ENCODE measurements at places on chromosomes 1 and 21.

- DNase-seq = peak; percentile 55
These were observed 2.7 kb downstream of the CDC14A start for GRCh38 chr1:100354971-100355394.

GRCh38 chr1:43864111-43865045 lies 69.2 kb upstream of the ARTN start:
- DNase-seq = no peak

GRCh38 chr1:205563927-205564441 lies 59.5 kb downstream of the CDK18 start:
- DNase-seq = no peak

DNA sequence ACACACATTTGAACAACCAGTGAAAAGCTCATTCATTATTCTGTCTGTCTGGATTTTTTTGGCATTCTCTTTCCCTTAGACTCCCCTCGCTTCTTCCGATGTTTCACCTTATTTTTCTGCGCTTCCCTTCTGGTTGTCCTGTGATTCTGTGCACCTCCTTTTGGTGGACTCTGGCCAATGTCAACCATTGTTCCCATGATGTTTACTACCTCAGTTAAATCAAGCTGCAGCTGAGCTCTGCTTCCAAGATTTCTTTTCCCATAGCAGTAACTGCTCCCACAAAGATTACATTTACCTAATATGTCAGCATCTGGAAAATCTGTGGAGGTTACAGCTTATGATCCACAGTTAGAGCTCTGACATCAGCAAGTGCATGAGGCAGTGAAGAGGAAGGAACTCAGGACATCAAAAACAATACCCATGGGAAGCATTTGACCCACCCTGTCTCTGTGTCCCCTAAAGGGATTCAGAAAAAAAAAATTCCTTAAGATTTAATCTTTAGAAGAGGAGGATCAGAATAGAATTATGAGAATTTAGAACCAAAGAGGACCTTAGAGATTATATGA lies 69.9 kb upstream of the ADAMTS5 start:
- no peak for DNase-seq

DNA sequence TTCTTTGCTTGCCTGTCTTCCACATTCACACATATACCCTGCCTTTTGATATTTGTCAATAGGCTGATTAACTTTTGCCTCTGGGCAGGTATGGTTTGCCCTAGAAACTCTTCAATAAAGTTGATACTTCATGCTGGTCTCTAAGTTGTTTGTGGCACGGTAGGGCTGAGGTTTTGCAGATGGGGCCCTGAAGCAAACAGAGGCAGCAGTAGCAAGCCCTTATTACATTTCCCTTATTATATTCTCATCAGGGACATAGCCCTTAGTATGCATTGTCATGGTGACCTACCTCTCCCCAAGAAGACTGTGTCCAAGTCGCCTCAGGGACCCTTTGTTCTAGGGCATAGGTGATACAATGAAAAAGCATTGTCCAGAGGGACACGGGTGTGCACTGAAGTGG lies at the start of gene OR6P1:
Gene OR6P1, minus strand, starts transcription at position 101 of the 400 bp plus-strand sequence. CDS start 6,976 bp downstream, outside the sequence.
- no peak for DNase-seq
